K562 (cell line): ENCODE measurements at places on chromosomes 7 and 10.

- no peak for DNase-seq
Observed at GRCh38 chr10:1292611-1293031, 236.4 kb downstream of the WDR37 start.

DNA sequence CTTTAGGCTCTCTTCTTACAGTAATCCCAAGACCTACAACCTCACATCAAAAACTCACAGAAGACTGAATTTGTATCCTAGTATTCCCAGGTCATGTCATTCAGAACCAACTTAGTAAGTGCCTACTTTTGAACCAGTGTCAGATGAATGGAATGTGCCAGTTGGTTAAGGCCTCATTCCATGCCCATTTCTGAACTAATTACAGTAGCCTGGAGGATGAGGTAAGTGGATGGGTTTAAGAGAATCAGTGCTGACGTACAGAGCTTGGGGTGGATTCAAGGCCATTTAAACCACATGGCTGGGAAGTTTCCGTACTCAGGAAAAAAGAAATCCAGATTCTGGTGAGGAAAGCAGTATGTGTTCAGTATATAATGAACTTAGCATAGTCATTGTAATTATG, 21.9 kb upstream of the FOXP2 start:
- DNase-seq: no peak

DNA sequence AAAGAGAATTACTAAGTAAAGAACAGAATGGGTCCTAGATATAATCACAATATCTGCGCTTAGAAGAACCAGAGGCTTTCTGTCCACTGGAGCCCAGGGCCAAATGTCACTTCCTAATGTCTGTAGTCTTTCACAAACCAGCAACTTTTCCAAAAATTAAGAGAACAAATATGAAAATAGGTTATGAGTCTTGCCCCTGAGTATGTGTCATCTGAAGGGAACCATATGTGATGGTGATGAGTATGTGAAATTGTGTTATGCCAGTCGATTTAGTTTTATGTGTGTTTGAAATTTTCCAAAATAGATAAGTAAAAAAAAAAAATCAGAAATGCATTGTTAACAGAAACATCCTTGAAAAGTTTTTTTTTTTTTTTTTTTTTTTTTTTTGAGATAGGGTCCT, 15.4 kb upstream of the HTR5A start:
- DNase-seq: no peak

DNA sequence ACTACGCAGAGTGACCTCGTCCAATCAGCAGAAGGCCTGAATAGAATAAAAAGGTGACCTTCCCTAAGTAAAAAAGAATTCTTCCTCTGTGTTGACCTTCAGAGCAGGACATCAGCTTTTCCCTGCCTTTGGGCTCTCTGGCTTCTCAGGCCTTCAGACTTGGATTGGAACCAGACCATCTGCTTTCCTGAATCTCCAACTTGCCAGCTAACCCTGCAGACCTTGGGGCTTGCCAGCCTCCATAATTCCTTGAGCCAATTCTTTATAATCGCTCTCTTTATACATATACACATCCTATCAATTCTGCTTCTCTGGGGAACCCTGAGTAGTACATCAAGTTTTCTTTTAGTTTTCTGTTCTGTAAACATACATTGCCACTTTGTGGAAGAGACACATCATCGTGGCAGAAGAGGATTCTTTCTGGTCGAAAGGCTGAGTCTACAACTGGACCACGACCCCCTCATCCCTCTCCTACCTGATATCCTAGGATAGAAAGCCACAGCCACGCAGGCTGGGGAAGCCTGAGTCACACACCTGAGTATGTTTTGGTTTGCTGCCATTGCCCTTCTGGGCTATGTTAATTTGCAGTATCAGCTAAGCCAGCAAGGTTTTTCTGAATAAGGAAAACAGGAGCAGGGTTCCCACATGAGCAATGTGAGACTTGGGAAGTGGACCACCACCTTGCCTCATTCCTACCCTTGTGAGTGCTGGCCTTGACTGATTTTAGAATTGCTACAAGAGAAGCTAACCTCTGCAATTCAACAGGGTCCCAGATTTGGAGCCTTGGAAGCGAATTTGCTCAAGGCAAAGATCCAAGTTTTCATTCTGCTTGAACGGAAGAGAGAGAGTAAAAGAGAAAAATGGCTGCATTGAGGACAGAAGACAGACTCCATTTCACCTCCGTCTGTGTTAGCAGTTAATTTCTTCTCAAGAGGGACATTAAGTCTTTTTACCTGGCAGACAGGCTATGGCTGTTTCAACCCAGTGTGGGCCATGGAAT, 445.2 kb upstream of the FZD8 start:
- no peak for DNase-seq

- no peak for DNase-seq
Observed at GRCh38 chr10:15485684-15486316, 114.7 kb upstream of the FAM171A1 start.
